Stimulated activated CD8-positive, alpha-beta memory T cell treated with anti-CD3 and anti-CD28 coated beads, Interleukin-4, amount 100 ng/mL, for 24 hours (primary cell): ENCODE measurements at places on chromosomes 16 and 17.

DNA sequence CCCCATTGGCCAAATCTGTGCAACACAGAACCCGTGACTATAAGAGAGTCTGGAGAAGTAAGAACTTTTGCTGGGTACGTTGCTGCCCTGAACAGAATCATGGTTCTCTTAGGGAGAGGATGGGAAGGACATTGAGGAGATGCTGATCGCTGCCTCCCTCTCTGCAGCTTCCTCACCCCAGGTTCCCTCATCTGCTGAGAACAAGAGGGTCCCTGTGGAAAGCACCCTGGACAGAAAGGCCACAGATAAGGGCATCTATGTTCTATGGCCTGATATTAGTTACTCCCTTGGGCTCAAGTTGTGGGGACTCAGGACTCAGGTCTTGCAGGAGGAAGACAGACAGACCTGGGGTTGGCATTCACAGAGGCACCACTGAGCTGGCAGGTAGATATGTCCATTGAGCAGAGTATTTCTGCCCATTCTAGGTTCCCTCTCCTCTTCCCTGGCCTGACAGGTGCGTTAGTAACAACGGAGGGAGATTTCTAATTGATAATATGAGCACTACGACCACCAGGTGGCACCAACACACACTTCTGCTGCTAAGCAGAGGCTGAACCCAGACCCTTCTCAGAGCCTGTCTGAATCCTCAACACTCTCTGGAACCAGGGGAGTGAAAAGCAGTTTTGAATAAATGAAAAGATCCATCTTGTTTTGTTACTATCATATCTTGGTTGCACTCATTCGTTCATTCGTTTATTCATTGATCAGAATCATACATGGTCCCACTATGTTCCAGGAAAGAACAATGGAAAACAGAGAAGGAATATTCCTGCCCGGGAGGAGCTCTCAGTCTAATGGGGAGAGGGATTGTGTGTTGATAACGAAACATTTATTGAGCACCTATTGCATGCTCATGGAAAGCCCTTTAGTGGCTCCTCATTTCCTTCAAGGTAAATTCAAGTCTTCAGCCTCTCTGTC, 56.4 kb downstream of the SLC6A2 start:
- DNase-seq: peak; percentile 35

GRCh38 chr16:86848821-86849220, 270.5 kb downstream of the FOXL1 start:
- no peak for DNase-seq

DNA sequence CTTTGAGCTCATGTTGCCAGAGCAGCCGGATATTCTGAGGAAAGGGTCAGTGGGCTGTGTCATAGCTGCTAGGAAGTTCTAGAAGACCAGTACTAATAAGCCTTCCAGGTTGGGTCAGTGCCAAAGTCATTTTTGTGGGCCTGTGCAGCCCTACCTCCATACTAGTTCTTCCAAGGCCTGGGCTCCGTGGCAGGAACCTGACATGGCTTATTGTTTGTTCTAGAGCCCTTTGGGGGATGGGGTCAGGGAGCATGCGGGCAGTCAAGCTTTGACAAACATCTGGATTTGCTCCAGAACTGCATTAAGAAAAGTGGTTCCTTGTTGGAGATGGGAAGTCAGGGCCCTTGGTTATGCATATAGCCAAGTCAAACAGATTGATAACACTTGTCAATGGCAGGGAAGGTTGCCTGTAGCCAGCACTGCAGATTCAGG, 7.6 kb downstream of the ALKBH5 start:
- no peak for DNase-seq

- DNase-seq: peak; percentile 68
Measured at GRCh38 chr17:82213251-82214011, 789 bp upstream of the CCDC57 start.

GRCh38 chr17:76088041-76088867, 9.3 kb downstream of the ZACN start:
- no peak for DNase-seq
